Activated CD4-positive, alpha-beta T cell treated with anti-CD3 and anti-CD28 coated beads for 24 hours (primary cell): ENCODE measurements at places on chromosomes 1 and 21.

GRCh38 chr1:2061065-2061778 is 11.0 kb downstream of the PRKCZ start:
- no peak for DNase-seq

DNA sequence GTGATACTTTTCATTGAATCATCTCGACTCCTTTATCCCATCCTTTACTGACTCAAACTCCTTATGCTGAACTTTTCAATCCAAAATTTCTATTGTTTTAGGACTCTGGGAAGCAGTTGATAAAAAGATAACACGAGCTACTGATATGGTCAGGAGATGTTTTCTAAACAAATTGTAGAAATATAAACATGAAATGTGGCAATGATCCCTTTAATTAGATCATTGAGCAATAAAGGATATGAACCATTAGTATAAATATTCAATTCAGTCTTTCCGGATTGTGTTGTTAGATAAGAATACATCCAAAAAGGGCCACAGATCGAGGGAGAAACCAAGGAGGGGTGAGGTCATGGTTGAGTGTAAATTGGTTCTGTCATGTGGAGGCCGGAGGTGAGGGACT is 88.4 kb downstream of the NID1 start:
- DNase-seq = no peak

- no peak for DNase-seq
Observed at GRCh38 chr1:16973215-16973614, 7.2 kb downstream of the MFAP2 start.

DNA sequence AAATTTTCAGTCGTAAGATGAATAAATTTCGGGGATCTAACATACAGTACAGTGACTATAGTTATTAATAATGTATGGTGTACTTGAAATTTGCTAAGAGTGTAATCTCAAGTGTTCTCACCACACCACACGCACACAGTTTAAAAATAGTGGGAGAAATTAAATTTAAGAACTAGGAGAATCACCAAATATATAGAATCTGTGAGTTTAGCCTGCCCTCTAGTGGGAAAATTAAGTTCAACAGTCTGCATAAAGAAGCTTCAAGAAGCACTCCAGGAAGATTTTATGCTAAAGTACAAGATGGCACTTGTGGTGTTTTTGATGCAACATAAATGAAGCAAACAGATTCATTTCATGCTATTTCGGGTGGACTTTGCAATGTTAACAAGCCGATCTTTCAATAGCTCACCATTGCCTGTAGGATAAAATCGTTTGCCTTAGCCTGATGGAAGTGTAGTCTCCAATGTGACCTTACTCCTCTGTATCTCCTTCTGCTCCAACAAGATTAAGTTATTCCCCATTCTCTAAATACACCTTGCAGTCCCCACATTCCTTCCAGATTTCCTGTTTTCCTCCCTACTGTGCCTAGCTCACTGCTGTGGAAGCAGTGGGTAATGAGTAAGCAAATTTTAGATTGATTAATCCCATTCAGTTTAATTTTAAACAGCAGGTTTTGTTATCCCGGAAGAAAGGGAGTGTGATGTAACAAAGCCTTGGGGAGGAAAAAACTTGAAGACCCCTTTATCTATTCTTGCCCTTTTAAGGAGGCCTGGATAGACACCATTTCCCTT is 8.7 kb upstream of the PIK3C2B start:
- DNase-seq = no peak

GRCh38 chr1:200473698-200474371 is 64.0 kb upstream of the ZNF281 start:
- peak; percentile 4 for DNase-seq

DNA sequence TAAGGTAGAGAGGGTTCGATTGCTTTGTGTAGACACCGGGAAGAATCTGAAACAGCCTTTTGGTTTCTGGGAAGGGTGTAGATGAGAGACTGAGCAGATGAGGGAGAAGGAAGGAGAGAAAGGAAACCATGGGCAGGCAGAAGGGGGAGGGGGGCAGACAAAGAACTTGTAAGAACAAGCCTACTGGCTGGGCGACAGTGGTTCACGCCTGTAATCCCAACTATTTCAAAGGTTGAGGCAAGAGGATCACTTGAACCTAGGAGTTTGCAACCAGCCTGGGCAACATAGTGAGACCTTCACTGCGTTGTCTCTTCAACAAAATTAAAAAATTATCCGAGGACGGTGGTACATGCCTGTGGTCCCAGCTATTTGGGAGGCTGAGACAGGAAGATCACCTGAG is 106.2 kb downstream of the TM2D1 start:
- DNase-seq = no peak
